Cortex of kidney (tissue), 1 donor: ENCODE measurements at places on chromosomes 5 and 9.

GRCh38 chr9:108270561-108270960, 585.2 kb downstream of the ACTL7B start:
- no peak for DNase-seq

GRCh38 chr5:21802869-21803490, 1050.2 kb downstream of the CDH12 start:
- no peak for DNase-seq

- DNase-seq, result no peak
Measured at GRCh38 chr9:81032030-81032572, 657.2 kb downstream of the TLE1 start.

- DNase-seq, result no peak
Measured at GRCh38 chr9:78549711-78550110, 252.8 kb downstream of the PSAT1 start.

DNA sequence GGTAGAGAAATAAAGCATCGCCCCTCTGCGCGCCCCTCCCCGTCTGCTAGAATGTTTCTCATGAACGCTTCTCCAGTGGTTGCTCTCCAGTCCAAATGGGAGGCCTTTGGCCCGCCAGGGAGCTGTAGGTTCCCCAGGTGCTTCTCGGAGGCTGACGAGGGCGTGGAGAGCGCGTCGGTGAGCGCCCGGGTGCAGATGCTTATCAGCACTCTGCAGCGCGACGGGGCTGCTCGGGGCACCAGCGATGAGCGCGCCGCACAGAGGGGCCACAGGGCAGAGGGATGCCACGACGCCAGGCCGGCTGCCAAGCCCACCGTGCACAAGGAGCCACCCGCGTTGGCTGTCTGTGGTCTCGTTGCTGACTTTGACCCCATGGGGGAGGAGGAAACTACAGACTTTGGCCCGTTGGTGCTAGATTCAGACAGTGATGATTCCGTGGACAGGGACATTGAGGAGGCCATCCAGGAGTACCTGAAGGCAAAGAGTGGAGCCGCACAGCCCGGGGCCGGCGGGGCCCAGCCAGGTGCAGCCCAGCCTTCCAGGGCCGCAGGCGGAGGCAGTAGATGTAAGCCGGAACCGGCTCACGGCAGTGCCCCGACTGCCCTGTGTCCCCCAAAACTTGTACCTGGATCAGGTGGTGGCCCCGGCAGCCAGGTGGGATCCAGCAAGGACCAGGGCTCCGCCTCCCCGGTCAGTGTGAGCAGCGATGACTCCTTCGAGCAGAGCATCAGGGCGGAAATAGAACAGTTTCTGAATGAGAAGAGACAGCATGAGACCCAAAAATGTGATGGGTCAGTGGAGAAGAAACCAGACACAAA, 5.1 kb downstream of the PPP1R26 start:
- no peak for DNase-seq

DNA sequence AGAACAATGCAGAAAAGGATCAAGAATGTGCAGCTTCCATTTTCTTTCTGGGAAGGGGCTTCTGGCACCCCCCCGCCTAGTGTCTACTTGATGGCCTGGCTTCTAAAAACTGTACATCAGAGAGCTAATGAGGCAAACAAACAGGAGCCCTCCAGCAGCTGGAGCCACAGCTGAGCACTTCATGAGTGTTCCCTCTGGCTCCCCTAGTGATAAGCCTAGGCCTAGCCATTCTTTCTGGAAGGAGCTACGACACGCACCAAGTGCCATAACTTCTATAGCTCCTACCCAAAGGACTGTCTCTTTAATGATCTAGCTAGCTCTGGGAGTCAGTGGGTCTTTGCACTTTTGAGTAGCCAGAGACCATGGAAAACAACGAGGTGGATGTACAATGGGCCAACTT, 66.1 kb downstream of the DNAH5 start:
- DNase-seq, result no peak

GRCh38 chr9:130327781-130328348, 62.3 kb downstream of the HMCN2 start:
- DNase-seq, result no peak

DNA sequence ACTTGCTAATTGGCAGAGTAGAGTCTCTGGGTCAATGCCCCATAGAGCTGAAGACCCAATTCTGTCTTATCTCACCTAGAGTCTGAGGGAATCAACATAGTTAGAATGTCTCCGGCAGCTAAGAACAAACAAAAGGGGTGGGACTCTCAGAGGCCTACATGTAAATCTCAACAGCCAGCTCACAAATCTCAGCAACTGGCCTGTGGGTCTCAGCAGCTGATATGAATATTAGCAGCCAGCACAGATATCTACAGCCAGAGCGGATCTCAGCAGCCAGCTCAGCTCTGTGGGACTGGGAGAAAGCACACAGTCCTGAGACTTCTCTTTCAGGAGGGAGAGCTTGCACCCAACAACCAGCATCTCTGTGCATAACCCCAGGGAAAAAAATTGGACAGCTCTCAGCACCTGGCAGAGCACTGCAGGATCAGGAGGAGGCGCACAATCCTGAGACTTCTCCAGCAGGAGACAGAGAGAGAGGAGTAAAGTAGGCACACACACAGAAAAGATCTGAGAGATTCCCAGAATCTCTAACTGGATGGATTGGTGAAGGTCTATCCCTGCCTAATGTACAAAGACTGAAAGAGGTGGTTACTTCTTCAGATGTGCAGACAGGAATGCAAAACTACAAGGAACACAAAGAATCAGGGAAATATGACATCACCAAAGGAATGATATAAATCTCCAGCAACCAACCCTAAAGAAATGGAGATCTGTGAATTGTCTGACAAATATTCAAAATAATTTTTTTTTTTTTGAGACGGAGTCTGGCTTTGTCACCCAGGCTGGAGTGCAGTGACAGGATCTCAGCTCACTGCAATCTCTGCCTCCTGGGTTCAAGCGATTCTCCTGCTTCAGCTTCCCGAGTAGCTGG, 29.2 kb downstream of the KLF4 start:
- no peak for DNase-seq

- no peak for DNase-seq
Measured at GRCh38 chr9:136488247-136489214, 5.7 kb upstream of the SEC16A start.

GRCh38 chr5:45376417-45376816, 319.8 kb downstream of the HCN1 start:
- DNase-seq, result no peak

GRCh38 chr9:110821064-110821463, 152.5 kb downstream of the MUSK start:
- no peak for DNase-seq

DNA sequence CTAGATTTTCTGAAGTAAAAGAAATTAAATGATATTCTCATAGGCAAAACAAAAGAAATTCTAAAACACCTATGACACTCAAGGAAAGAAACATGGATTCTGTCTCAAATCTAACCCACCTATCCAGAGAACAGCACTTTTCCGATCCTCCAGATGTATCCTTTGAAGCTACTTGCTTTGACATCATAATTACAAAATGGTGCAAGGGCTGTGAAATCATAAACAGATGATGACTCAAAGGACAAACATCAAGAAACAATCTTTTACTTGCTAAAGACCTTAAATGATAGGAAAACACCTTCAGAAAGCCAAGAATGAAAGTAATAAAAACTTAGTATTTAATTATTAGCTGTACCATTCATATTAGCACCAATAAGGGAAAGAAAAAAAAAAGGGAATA, 202.6 kb downstream of the DENND1A start:
- DNase-seq, result no peak

- DNase-seq, result no peak
Measured at GRCh38 chr9:72983512-72984225, 30.8 kb upstream of the ALDH1A1 start.

- no peak for DNase-seq
Measured at GRCh38 chr5:152264645-152265254, 140.3 kb downstream of the NMUR2 start.

DNA sequence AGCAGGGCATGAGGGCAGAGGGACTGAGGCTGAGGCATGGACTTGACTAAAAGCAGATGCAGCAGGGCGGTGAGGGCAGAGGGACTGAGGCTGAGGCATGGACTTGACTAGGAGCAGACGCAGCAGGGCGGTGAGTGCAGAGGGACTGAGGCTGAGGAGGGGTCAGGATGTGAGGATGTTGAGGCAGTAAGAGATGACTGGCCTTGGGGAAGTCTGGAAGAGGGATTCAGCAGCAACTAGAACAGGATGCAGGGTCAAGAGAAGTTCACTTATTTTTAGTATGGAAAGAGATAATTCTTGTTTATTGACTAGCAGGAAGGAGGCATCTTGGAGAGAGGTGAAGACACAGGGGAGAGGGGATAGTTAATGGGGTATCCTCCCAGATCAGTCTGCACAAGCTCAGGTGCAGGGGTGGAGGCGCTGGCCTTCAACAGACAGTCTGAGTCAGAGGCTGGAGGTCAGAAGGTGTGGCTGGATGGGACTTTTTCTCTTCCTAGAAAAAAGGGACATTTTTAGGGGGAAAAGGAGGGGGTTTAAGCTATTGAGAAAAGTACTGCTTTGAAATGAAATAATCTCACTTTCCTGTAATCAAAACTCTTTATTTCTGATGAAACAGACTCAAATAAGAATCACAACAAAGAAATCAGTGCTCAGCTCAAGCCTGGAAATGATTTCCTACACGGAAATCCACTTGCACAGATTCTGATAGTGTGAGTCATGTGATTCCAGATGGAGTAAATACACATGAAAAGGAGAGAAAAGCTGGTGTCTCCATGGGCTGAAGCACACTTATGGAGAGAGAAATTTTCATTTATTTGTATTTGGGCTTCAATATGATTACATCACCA, 130.9 kb downstream of the PALM2AKAP2 start:
- DNase-seq, result no peak

- no peak for DNase-seq
Measured at GRCh38 chr5:15719784-15720183, 219.8 kb downstream of the FBXL7 start.

- no peak for DNase-seq
Measured at GRCh38 chr9:129656795-129657390, 8.6 kb upstream of the PRRX2 start.

GRCh38 chr5:67542479-67542878, 345.9 kb upstream of the CD180 start:
- no peak for DNase-seq

DNA sequence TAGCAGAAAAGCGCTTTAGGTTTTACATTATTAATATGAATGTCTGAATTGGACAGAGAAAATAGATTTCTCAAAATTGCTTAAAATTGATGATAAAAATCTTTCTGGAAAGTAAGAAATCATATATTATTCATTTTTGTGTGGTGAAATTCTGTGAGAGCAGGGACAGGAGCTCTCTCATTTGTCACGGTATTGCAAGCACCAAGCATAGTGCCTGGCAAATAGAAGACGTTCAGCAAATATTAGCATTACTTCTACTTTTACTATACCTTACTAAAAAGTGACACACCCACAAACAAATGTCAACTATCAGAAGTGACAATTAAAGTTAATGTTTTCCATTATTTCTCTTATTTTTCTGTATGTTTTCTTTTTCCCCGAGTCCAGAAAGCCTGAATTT, 69.1 kb downstream of the XRCC4 start:
- DNase-seq, result no peak

- no peak for DNase-seq
Measured at GRCh38 chr9:96667363-96667728, 12.2 kb upstream of the PRXL2C start.

GRCh38 chr5:95734187-95734586, 3.1 kb downstream of the RHOBTB3 start:
- DNase-seq, result no peak

GRCh38 chr5:92674321-92674720, 906.7 kb downstream of the NR2F1-AS1 start:
- no peak for DNase-seq

DNA sequence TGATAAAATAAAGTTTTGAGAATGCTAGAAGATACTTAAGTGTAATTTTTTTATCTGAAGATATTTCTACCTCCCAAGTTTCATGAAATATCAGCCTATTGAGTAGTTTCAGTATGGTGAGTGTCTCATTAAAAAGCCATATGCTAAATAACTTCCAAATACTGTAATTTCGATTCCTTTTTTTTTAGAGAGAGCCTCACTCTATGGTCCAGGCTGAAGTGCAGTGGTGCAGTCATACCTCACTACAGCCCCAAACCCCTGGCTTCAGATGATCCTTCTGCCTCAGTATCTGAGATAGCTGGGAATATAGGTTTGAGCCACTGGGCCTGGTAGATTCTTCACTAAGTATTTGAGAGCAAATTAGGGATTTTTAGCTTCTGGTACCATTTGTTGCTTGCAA, 24.5 kb downstream of the CDC42SE2 start:
- DNase-seq, result no peak
